ENCODE measurements at places on chromosomes 2 and 18.

DNA sequence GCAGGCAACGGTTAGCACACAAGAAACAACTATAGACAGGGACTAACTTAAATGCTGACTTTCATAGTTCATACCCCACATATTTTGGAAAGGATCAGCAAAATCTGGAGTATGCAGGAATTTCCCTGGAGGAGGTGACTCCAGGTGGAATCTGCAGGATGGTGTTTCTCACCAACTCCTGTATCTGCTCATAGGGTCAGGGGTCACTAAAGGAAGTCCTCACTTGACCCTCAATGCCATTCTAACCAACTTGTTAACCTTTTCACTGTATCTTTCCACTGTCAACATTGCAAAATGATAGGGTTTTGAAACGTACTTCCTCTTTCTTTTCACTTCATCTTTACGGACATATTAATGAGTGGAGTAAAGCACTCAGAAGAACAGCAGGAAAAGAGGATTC, 207.0 kb upstream of the CXCR4 start:
- DNase-seq, result no peak

GRCh38 chr18:44882163-44882868, 201.6 kb downstream of the SETBP1 start:
- DNase-seq, result no peak

DNA sequence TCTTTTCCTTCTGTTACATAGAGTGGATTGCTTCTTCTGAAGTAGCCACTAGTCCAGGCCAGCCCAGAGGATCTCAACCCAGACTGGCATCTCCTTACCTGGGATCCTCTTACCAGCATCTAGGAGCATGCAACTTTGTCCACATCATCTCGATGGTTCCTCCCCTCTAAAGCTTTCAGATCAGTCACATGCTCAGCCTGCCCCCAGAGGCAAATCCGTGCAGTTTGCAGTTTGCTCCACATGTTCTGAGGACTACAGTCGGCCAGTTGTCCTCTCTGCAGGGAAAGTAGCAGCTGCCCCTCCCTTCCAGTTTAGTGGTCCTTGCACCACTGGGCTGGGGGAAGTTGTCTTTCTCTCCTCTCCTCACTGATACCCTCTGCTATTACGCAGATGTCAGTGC, 259.8 kb upstream of the APCDD1 start:
- no peak for DNase-seq

DNA sequence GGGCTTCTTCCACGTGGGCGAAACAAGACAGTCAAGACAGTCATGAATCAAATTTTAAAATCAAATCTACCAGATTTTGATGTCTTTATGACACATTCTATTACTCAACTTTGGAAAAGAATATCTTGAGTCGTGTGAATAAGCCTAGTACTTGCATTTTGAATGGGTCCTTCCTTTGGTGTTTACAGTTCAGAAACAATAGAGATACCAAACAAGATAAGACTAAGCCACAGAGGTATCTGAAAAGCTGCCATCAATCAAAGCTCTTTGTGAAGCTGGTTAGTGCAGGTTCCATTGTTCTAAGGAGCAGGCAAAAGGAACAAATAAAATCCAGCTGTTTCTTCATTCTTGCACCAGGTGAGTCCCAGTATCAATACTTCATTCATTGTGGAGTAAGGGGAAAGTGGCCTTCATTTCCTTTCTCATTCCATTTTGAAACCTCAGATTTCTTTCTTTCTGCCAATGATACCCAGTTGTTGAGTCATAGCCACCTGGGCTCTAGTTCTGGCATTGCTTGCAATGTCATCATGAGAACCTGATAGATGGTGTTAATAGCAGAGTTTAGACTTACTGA, 151.7 kb upstream of the L3MBTL4 start:
- DNase-seq, result no peak

DNA sequence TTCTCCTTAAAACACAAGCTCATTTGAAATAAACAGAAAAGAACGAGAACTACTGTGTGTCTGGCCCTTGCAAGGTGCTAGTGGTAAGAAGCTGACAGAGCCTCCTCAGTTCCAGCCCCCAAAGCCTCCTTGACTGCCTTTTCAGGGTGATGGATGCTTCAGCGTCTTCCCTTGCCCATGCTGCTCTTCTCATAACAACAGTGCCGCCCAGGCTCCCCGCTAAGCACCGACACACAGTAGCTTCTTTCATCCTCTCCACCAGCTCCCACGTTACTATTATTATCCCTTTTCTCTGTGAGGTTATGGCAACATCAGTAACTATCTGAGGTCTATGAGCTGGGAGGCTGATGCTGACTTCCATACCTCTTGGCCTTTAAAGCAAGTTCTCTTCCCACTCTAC, 418.6 kb downstream of the TSN start:
- no peak for DNase-seq

GRCh38 chr2:230902180-230902899, 22.7 kb downstream of the GPR55 start:
- no peak for DNase-seq

DNA sequence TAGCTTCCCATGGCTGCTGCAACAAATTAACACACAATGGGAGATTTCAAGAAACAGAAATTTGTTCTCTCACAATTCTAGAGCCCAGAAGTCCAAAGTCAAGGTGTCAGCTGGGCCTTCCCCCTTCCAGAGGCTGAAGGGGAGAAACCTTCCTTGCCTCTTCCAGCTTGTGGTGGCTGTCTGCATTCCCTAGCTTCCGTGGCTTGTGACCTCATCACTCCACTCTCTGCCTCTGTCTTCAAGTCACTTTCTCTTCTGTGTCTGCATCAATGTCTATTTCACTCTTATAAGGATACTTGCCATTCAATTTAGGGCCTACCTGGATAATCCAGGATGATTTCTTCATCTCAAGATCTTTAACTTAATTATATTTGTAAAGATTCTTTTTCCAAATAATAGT, 16.8 kb upstream of the SRBD1 start:
- DNase-seq, result no peak

DNA sequence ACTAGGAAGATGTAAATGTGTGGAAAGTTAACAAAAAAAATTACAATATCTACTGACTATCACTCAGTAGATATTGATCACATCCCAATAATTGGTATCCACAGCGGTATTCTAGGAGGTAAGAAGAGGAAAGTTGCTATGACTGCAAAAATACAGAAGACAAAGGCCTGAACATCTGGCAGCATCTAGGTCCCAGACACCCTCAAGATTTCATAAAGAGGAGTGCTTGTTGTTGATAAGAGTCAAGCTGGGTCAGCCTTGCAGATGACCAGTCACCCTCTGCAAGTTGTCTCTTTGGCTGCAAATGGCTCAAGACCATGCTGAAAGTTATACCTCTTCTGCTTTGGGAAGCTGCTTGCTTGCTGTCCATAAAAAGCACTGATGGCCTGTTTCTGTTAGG, 228.4 kb upstream of the FBXO11 start:
- DNase-seq, result no peak

DNA sequence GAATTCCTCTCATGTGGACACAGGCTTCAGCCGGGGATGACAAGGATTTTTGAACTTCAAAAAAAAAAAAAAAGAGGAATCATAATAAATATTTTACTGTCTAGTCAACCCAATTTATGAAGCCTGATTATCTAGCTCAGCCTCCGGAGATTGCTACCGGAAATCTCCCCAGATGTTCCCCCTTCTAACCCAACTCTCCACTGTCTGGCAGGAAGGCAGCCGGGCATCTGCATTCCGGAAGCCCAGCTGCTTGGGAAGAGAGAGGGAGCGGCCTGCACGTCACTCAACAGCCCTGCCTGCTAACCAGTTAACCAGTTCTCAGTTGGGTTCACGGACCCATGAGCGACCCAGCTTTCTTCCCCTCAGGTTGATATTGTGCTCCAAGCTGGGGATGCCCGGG, 87.2 kb upstream of the POU3F3 start:
- no peak for DNase-seq

DNA sequence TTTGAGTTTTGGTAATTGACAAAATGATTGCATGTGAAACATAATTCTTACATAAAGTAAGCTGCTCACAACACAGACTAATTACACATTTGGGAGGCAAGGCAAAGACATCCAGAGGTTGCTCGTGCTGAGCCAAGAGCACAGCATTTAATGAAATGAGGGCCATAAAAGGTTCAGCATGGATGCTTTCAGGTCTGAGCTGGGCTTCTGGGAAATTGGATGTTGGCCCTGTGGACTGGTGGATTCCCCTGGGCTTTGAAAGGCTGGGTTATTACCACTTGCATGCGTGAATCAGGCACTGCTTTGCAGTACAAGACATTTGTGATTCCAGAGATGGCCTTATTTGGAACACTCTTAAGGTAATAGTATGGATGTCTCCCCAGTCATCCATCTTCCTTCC, 533.5 kb upstream of the NRP2 start:
- no peak for DNase-seq

DNA sequence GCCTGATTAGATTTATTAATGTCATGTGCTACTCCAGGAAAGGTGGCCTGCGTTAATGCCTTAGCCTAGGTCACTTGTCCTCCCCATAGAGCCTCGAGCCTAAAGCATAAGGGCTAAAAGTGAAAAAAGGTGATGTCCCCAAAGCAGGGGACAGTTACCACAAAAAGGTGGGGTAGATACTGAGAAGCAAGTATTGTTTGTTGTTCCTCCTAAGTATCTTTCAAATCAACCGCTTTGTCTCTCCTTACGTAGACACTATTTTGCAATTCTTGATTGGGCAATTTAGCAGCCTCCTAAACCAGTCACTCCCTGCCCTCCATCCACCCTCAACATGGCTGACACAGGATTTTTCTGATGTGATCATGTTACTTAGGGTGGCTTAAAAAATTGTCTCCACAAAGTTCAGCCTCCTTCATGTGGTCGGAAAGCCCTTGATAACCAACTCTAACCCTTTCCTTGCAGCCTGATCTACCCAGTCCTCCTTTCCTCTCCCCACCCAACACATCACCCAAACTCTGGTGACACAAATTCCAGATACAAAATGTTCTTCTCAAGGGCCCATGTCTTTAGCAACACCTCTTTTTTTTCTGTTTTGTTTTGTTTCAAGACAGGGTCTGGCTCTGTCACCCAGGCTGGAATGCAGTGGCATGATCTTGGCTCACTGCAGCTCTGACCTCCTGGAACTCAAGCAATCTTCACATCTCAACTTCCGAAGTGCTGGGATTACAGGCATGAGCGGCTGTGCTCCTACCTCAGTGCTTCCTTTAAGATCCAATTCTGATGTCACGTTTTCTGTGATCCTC, 6.9 kb downstream of the INHA start:
- DNase-seq, result no peak

DNA sequence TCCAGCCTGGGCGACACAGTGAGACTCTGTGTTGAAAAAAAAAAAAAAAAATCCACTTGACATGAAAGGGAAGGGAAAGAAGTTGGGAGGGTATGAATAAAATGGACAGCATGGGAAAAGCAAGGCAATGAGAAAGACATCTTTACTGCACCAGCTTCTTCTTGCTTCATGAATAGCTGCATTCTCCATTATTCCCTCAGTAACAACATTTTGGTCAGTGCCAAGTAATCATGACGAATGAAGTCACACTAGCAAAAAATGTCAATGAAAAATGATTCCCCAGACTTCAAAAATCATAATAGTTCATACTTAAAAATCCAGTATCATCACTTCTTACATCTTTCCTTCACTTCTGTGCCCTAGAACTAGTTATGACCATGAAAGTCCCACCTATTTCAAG, 30.4 kb downstream of the ADAM17 start:
- no peak for DNase-seq

DNA sequence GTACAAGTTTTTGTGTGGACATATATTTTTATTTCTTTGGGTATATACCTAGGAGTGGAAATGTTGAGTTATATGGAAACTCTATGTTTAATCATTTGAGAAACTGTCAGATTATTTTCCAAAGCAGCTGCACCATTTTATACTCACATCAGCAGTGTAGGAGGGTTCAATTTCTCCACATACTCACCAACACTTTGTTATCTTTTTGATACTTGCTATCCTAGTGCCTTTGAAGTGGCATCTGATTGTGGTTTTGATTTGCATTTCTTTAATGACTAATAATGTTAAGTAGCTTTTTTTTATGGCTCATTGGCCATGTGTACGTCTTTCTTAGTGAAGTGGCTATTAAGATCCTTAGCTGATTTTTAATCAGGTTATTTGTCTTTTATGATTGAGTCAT, 64.7 kb upstream of the SLC8A1 start:
- DNase-seq, result no peak

GRCh38 chr2:223723954-223724411, 113.4 kb downstream of the AP1S3 start:
- DNase-seq, result peak; percentile 57

DNA sequence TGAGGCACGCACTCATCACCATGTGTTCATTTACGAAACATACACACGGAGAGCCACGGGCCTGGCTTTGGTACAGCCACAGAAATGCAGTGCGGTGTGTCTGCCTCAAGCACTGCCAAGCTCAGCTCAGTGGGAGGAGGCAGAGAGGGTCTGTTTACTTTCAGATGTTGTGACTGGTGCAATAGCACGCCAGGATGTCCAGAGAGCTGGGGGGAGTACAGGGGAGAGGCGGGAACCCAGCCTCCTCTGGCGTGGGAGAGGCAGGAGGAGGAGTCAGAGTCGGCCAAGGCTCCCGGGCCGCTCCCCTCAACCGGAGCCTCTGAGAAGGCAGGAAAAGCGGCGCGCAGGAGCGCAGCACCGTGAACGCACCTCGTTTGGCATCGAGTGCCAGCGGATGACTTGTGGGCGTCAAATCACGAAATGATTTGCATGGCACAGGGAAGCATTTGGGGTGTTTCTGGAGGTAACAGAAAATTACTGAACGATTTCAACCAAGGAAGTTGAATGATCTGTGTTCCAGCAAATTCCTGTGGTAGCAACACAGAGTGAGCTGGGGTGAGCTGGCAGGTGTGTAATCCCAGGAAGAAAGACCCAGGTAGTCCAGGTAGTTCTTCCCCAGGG, 143.0 kb downstream of the ZNF516 start:
- peak; percentile 15 for DNase-seq

DNA sequence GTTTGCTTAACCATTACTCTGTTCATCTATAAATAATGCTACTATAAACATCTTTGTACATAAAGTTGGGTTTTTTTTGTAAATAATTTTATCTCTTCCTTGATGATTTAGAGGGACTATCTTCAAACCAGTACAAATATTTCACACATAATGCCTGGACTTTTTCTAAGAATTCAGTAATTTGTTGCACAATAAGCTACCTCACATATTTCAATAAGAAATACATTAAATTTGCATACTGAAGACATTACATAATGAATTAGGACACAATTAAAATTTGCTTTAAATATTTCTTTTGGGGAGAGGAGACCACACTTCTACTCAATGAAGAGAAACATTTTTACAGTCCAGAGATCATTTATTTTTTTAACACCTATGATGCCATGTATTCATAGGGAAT, 7.2 kb upstream of the ROCK1 start:
- no peak for DNase-seq

DNA sequence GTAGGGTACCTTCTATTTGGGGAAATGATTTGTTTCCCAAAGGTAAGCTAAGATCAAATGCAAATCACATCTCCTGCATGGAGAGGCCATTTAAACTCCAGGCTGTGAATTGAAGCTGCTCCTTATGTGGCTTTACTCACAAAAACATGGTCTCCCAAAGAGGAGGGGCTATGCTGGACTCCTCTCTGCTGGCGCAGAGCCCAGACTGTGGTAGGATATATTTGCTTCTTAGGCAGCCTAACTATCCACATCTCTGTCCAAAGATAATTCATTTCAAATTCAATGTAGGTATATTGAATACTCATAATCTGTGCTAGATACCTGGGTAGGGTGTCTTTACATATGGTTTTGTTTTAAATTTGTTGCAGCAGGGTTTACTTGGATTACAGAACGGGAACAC, 358.5 kb downstream of the ALK start:
- DNase-seq, result no peak
